ENCODE measurements at places on chromosomes 4 and X.

DNA sequence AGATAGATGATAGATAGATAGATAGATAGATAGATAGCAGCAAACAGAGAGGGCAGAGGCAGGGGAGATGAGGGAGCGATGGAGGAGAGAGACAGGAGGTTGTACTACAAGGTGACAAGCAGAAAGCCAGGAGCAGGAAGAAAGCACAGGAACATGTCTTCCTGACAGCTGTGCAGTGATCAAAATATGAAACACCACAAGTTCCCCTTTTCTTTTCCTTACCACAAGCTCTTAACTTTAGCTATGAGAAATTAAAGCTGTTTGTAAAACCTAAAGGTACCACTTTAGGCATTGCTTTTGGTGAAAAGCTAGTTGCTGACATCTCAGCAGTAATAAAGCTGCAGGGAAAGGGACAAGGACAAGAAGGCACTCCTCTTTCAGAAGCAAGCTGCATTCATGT is 9.1 kb upstream of the MAGED4B start:
- DNase-seq = no peak

DNA sequence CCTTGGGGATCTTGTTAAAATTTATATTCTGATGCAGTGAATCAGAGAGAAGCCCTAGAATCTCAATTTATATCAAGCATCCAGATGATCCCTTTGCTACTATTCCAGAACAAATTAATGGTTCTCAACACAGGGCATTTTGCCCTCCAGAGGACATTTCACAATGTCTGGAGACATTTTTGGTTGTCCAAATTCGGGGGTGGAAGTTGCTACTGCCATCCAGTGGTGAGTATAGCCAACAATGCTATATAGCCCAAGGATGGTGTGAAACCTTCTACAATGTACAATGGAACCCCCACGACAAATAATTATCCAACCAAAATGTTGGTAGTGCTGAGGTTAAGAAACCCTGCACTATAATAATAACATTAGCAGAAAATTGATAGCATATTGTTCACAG is 2440.0 kb downstream of the PCDH7 start:
- no peak for DNase-seq

- DNase-seq = no peak
These were observed 259.4 kb upstream of the DIAPH2 start for GRCh38 chrX:96425200-96425599.

DNA sequence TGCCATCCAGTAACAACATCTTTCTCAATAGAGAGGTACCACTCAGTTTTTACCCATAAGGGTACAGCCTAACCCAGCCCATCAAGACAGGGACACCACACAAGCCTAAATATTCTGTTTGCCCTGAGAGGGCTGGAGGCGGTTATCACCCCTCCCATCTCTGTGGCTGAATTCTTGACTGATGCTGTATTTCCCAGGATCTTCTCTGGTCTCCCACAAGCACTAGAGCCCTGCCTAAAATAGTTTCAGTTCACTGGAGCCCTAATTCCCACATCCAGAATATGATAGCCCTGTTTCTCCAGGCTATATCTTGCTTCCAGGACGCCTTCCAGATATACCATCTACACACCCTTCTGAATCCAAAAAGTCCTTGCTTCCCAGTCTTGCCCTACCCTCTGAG is 91.6 kb upstream of the NMU start:
- no peak for DNase-seq

GRCh38 chrX:40440866-40441265 is 139.9 kb upstream of the ATP6AP2 start:
- no peak for DNase-seq

GRCh38 chr4:175369087-175369486 is 443.0 kb downstream of the GPM6A start:
- no peak for DNase-seq

DNA sequence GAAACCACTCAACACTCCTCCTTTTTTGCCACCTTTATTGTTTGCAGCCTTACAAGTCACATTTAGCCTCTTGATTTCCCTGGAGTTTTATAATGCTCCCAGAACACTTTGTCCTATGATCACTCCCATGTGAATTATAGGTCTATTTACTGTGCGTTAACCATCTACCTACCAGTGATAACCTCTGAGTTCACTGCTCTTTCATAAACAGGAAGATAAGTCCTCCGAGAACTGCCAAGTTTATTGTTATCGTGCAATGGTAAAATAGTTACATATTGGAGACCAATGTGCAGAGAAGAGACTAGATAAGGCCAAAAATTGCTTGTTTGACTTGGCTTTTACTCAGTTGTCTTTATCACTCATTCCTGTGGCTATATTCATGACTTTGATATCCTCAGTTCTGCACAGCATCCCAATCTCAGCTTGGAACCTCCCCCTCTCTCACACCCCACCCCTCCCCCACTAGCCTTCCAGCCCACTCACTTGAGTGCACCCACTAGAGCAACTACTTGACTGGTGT is 12.9 kb upstream of the NUDT9 start:
- DNase-seq = no peak

DNA sequence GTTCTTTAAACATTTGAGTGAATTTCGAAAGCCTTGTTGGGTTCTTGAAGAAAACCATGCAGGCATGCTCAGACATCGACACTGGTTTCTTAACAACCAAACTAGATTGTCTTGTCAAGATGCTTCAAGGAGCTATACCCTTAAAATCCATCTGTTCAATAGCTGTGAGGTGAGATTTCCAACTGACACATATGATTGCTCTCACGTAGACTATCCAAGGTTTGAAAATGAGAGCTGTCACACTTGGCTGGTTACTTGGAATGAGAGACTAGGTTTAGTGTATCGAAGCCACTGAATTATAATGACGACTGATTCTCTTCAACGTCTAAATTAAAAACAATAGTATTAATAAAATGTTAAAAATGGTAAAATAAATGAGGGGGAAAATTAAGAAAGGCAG is 2725.5 kb downstream of the ARAP2 start:
- no peak for DNase-seq

DNA sequence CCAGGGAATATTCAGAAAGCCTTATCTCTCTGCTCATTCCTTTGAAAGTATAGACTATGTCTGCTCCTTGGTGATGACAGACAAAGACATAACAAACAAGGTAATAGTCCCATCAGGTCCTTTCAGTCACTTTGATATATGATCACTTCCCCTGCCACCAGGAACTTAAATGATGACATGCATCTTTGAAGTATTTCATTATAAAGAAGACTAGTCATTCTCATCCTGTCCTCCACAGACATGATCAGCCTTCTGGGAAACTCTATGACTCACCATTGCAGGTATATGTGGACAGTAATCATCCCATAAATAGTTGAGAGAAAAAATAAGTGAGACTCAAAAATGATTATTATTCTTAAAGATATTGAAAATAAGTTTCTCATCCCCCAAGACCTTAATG is 117.5 kb upstream of the VCX2 start:
- DNase-seq = no peak

GRCh38 chr4:81084029-81084428 is 53.5 kb downstream of the BMP3 start:
- DNase-seq = no peak

DNA sequence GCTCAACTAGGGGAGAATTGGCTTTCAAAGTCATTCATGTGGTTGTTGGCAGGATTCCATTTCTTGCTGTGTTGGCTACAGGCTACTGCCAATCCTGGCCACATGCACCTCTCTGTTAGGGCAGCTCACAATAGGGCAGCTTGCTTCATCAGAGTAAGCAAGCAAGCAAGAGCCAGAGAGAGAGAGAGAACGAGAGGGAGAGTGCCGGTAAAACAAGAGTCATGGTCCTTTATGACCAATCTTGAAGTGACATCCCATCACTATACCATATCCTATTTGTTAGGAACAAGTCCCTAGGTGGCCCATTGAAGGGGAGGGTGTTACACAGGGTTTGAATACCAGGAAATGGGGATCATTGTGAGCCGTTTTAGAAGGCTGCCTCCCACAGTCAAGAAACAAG is 33.0 kb upstream of the TLR2 start:
- no peak for DNase-seq

Measured in activated CD8-positive, alpha-beta memory T cell treated with anti-CD3 and anti-CD28 coated beads for 4 hours (primary cell).